ENCODE measurements at places on chromosomes 1 and 21.

- H3K4me3 ChIP-seq: no peak overlapping the region
- H3K27ac ChIP-seq: no peak overlapping the region
- no peaks in the 10 kb centered on the region for H3K36me3 ChIP-seq
- no peaks in the 10 kb centered on the region for H3K27me3 ChIP-seq
- no peak for DNase-seq
Observed at GRCh38 chr1:200908191-200908868, 13.6 kb downstream of the INAVA start.

- peak overlapping the region; percentile 58 for H3K27ac ChIP-seq
- H3K4me1 ChIP-seq: peaks cover 4% of the 10 kb centered on the region
- no peak overlapping the region for H3K4me3 ChIP-seq
- DNase-seq: peak; percentile 73
- no peaks in the 10 kb centered on the region for H3K36me3 ChIP-seq
- H3K27me3 ChIP-seq: no peaks in the 10 kb centered on the region
Observed at GRCh38 chr1:53122201-53122885, 20.1 kb downstream of the SLC1A7 start.

GRCh38 chr1:166730299-166730888, 108.9 kb upstream of the POGK start:
- H3K27me3 ChIP-seq: no peaks in the 10 kb centered on the region
- H3K4me1 ChIP-seq: no peaks in the 10 kb centered on the region
- H3K36me3 ChIP-seq: no peaks in the 10 kb centered on the region
- H3K27ac ChIP-seq: no peak overlapping the region
- no peak overlapping the region for H3K4me3 ChIP-seq

DNA sequence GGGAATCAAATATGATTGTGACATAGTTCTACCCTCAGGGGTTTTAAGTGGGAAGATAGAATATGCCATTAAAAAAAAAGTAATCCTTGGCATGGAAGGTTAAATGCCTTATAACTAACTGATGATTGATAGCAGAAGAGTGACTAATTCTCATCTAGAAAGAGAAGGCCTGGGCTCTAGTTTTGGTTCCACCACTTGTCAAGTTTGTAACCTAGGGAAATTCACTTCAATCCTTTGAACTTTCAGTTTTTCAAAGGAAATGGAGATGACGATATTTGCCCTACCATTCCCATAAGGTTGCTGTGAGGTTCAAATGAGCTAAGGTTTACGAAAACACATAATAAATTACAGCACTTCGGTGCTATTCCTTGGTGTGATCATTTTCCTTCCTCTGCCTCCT, 88.5 kb downstream of the GPR88 start:
- no peaks in the 10 kb centered on the region for H3K4me1 ChIP-seq
- no peak for DNase-seq
- no peak overlapping the region for H3K27ac ChIP-seq

DNA sequence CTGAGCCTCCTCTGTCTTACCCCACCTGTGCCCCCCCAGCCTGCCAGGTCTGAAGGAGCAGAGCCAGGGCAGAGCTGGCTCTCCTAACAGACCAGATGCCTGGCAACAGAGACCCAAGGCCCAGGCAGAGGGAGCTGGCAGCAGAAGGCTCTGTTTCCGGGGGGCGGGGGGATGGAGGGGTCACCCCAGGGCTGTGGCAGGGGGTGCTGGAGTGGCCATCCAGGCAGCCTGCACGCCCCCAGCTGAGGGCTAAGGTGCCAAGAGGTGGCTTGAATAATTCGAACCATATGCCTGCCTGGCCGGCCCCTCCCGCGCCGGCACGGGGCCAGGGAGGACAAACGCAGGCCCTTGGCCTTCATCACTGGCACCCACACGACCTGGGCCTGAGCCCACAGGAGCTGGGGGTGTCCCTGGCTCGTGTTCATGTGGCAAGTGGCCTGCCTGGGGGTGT, 16.0 kb upstream of the PLEKHG5 start:
- no peak for DNase-seq
- no peaks in the 10 kb centered on the region for H3K36me3 ChIP-seq
- peaks cover 13% of the 10 kb centered on the region for H3K4me1 ChIP-seq
- H3K27ac ChIP-seq: no peak overlapping the region
- H3K27me3 ChIP-seq: peaks cover 4% of the 10 kb centered on the region

GRCh38 chr1:93628681-93629080, 53.0 kb downstream of the BCAR3 start:
- H3K36me3 ChIP-seq: no peaks in the 10 kb centered on the region
- H3K4me1 ChIP-seq: peaks cover 4% of the 10 kb centered on the region
- no peak overlapping the region for H3K27ac ChIP-seq
- H3K27me3 ChIP-seq: no peaks in the 10 kb centered on the region
- DNase-seq: no peak

DNA sequence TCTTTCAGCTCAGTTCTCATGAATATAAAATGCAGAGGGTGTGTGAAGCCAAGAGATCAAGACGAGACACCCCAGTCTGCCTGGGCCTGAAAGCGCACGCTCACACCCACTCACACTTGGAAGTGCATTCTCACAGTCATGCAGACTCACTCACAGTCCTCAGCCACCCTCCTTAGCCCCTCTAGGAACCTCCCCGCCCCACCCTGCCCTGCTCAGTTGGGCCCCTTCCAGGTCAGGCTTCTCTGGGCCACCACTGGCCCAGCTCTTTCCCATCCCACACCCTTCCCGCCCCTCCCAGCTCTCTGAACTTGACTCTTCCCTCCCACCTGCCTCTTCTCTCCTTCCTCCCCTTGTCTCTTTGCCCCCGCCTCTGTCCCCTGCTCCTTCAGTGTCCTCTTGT, 93.8 kb downstream of the EPHB2 start:
- no peaks in the 10 kb centered on the region for H3K36me3 ChIP-seq
- peaks cover 5% of the 10 kb centered on the region for H3K4me1 ChIP-seq
- no peak overlapping the region for H3K27ac ChIP-seq
- no peak for DNase-seq
- H3K27me3 ChIP-seq: no peaks in the 10 kb centered on the region
- no peak overlapping the region for H3K4me3 ChIP-seq

DNA sequence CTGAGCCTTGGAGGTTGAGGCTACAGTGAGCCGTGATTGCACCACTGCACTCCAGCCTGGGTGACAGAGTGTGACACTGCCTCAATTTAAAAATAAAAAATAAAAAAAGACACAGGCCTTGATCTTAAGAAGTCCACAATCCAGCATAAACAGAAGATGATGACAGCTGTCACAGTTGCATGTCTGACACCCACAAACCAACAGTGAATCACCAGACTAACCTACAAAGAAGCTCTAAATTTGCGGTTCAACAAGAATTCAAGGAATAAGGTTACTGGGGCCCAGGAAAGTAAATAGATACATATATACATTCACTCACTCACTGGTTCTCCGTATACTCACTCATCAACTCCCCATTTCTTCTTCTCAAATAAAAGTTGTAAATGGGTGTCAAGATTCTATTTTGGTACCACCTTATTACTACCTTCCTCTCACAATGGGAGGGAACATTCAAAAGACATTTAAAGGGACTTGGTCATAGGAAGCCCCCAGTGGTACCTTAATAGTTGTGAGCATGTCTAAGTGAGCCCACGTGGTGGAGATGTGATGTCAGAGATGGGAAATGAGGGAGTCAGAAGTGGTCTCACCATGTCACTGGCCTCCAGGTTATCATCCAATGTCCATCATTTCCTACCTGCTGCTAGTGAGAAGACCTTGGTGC, 66.9 kb upstream of the PRDX6 start:
- no peak overlapping the region for H3K4me3 ChIP-seq
- H3K27me3 ChIP-seq: no peaks in the 10 kb centered on the region
- H3K36me3 ChIP-seq: no peaks in the 10 kb centered on the region
- DNase-seq: no peak
- H3K4me1 ChIP-seq: peaks cover 8% of the 10 kb centered on the region

DNA sequence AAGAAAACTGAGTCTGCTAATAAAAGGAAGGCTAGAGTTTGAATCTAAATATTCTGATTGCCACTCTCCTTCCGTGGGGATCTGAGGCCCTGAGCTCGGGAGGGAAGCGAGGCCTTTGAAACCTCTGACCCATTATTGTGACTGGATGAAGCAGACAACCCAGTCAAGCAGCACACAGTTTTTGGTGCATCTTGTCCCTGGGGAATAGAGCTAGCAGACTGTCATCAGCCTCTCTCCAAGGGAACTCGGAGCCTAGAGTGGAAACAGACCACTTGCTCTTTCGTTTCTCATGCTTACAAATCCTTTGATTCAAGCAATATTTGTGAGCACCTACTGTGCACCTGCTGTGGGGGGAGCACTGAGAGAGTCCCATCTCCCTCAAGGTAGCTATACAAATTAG, 133.2 kb upstream of the KLHDC7A start:
- no peaks in the 10 kb centered on the region for H3K36me3 ChIP-seq
- peaks cover 42% of the 10 kb centered on the region for H3K27me3 ChIP-seq
- H3K4me1 ChIP-seq: no peaks in the 10 kb centered on the region
- H3K4me3 ChIP-seq: no peak overlapping the region
- no peak for DNase-seq

DNA sequence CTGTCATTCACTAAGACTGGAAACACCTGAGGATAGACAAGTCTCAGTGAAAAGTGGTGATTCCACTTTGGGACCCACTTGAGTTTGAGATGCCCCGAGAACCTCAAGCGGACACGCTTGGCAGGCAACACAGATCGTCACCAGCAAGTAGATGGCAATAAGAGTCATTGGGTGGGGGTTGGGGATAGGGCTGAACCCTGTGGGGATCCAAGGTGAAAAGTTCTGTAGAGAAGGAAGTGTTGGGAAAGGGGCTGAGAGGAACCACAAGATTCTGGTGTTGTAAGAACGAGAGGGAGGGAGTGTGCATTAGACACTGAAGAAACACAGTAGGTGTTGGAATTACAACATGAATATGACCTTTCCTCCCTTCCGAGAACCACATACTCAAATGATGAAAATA, 45.4 kb upstream of the TDRD10 start:
- H3K4me1 ChIP-seq: no peaks in the 10 kb centered on the region
- no peak for DNase-seq
- no peaks in the 10 kb centered on the region for H3K27me3 ChIP-seq
- no peak overlapping the region for H3K27ac ChIP-seq
- peaks cover 4% of the 10 kb centered on the region for H3K36me3 ChIP-seq
